ENCODE measurements at places on chromosomes 7 and 10. TPM values are rescaled to one million over a fixed set of nuclear protein-coding genes. Genes with fewer than 3 reads are reported as not detected.

Gene SCIN
- total RNA-seq, result 6.7 TPM

Gene FERD3L
- total RNA-seq, result not detected

DNA sequence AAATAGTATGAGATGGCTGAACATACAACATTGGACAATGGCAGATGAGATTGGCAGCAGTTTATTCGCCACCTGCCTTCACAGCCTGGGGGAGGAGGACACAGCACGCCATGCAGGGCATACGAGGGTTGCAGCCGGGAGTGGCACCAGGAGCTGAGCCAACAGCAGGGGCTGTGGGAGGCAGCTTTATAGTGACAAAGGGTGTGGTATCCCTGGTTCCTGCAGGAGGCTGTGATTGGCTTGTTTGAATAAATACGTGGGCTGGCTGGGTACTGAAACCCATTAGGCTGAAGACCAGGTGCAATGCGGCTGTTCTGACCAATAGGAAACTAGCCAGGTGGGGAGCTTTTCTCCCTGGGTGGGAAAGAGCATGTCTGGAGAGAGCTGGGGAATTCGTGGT, 68.9 kb upstream of the LEP start:
- DNase-seq, result no peak

Gene HACD1
- 30.3 TPM for total RNA-seq

DNA sequence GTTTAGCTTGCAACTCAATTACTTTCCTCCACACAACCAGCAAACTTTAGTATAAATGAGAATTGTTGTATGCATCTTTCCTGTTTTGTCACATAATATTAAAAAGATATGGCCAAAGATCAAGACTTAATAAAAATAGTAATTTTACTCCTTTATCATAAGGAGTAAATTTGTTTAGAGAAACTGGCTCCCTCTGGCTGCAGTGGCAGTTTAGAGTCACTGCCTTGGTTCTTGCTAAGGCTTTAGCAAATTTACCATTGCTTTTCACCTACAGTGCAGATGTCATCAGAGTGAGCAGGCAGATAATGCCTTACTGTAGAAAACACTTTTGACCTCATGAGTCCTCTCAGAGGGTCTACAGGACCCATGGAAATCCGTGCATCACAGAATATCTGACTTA, 2.6 kb downstream of the PRPF18 start:
- no peak for DNase-seq

Gene ARHGEF5
- total RNA-seq, result 24.2 TPM

DNA sequence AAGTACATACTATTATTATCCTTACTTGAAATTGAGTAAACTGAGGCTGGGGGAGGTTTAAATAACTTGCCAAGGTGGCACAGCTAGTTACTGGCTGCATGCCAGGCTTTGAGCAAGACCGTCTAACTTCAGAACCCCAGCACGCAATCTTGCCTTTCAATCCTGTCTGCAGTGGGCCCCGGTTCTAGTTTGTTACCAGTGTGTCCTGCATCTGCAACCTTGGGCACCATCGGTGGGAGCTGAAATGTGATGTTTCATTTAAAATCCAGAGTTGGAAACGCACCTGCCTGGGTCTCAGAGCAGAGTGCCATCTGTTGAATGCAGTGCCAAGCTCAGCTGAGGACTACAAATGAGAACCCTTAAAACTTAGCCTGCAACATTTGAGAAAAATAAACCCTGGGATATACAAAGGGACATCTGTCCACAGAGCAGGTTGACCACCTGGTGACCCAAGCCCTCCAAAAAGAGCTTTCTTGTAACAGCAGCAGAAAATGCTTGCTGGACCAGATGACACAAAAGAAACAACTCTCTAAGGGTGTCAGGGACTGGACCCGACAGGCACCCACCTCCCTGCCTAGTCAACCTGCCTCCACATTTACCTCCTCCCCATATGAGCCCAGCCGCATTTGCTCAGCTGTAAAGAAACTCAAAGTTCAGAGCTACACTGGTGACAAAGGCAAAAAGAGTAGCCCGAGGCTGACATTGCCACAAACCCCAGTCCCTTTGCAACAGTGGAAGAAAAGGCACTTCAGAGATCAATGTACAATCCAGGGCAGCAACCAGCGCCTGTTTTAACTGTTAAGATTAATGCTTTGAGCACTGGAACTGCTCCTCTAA, 1.7 kb downstream of the SH3PXD2A start:
- no peak for DNase-seq

GRCh38 chr10:97763411-97763810, 8.4 kb downstream of the SFRP5 start:
- DNase-seq, result no peak

- no peak for DNase-seq
These were observed 343.0 kb upstream of the PODXL start for GRCh38 chr7:131899271-131900030.

- DNase-seq, result no peak
These were observed 143.2 kb downstream of the SRPK2 start for GRCh38 chr7:105245398-105246114.

Gene PCLO
- 8.1 TPM for total RNA-seq

Gene GATA3
- total RNA-seq, result 0.96 TPM

- DNase-seq, result peak; percentile 63
These were observed 23.1 kb downstream of the MDFIC start for GRCh38 chr7:114944745-114945625.

GRCh38 chr7:74395745-74396311, 57.9 kb upstream of the GTF2IRD1 start:
- DNase-seq, result no peak

Gene CADPS2
- 41.5 TPM for total RNA-seq
